ENCODE measurements at places on chromosomes 5 and 9.

DNA sequence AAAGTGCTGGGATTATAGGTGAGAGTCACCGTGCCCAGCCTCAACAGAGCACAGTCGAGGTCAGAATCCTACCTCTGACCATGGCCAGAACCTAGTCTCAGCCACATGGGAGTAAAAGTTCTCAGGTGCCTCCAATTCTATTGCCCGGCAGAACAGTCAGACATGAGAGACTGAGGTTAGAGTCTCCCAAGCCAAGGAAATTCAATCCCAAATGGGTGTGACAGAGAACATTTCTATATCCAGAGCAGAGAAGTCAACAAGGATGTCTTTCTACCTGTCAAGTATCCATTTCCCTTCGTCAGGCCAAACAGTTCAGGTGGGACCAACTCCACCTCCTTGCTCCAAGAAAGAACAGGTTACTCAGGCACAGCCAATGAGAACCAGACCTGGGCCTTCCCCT is 10.5 kb downstream of the ANXA6 start:
- no peak for DNase-seq

- no peak for DNase-seq
These were observed 18.4 kb upstream of the TTC1 start for GRCh38 chr5:159990506-159990905.

GRCh38 chr5:95057615-95058014 is 227.3 kb downstream of the MCTP1 start:
- no peak for DNase-seq

GRCh38 chr9:135926402-135927194 is 19.3 kb upstream of the CAMSAP1 start:
- DNase-seq = peak; percentile 93

- no peak for DNase-seq
These were observed 182.9 kb downstream of the SAXO1 start for GRCh38 chr9:18849890-18850677.

GRCh38 chr5:151707567-151707966 is 20.9 kb upstream of the SPARC start:
- DNase-seq = no peak

- no peak for DNase-seq
These were observed 40.6 kb downstream of the ACTL7B start for GRCh38 chr9:108815156-108815555.

DNA sequence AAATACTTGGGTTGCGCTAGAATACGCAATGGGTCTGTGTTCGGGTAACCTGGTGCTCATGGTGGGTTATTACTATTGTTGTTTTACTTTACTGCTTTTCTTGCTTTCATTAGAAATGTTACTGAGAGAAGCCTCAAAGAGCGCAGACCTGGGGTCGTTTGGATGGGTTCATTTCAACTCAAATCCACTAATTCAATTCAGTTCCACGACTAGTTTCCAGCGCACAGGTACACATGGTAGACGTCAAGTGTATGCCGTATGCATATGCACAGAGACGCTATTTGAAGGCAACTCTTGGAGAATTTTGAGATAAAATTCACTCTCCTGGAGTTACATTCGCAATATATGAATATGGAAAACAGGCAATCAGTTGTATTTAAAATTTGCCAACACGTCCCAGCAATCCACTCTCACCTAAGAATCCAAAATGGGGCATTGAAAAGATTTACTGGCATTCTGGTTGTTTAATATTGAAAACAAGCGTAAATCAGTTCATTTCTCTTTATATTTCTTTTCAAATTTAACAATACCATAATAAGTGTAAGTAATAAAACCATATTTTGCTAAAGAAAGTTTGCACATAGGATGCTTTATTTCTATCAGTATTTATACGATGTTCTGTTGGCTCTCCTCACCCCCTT is 4.4 kb upstream of the PAX5 start:
- peak; percentile 4 for DNase-seq

- peak; percentile 77 for DNase-seq
These were observed 6.5 kb downstream of the AMACR start for GRCh38 chr5:34001241-34001841.

- peak; percentile 77 for DNase-seq
These were observed 484.6 kb downstream of the PRELID2 start for GRCh38 chr5:145350513-145350912.

GRCh38 chr9:121206516-121207370 is 5.1 kb upstream of the RAB14 start:
- DNase-seq = peak; percentile 84

DNA sequence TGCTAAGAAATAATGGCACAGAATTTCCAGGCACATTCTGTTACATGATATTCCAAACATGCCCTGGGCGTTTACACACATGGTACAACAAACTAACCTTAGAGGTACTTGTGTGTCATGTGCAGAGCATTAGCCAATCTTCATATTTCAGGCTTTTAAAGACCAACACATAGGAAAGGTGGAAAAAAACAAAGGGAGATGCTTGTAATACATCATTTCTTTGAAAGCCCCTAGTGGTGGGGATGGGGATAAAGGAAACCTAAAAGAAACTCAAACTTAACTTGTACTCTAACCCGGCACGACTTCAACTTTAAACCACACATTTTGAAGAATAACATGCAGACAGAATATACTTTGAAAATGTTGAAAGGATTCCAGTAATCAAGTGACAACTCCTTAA is 133.6 kb downstream of the PTPRD start:
- DNase-seq = peak; percentile 0

GRCh38 chr9:93686880-93687236 is 110.5 kb downstream of the PHF2 start:
- no peak for DNase-seq

GRCh38 chr5:9013147-9013546 is 532.7 kb downstream of the SEMA5A start:
- no peak for DNase-seq

GRCh38 chr9:2545881-2546490 is 75.6 kb upstream of the VLDLR start:
- DNase-seq = no peak

- no peak for DNase-seq
These were observed 205.5 kb downstream of the SLIT3 start for GRCh38 chr5:169095410-169095960.

DNA sequence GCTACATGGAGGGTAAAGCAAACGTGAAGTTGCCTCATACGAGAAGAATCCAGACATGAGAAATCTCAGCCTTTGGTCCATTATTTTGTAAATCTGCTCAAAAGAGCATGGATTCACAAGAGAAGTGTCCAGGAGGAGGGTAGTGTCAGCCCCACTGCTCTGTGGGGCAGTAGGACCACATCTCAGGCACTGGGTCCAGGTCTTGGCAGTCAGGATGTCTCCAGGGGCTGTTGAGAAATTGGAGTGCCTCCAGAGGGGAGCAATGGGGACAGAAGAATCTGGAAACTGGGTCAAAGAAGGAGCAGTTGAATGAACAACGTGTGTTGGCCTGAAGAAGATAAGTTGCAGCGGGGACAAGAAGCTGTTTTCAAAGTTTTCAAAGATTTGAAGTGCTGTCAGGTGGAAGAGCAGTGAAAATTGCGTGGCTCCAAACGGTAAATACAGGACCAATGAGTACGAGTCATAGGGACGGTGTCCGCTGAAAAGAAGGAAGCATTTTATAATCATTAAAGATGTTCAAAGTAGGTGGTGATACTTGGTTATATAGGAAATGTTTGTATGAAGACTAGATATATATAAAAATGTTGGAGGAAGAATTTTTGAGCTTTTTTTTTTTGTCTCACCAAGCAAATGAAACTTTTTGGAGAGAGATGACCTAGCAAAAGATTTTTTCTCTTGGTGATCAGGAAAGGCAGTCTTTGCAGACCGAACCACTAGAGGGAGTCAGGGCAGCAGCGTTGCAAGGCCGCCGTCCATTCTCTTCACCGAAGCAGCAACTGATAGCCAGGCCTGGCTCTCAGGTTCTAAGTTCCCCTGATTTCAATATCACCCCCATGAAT is 57.1 kb upstream of the ZBED3 start:
- DNase-seq = peak; percentile 85

DNA sequence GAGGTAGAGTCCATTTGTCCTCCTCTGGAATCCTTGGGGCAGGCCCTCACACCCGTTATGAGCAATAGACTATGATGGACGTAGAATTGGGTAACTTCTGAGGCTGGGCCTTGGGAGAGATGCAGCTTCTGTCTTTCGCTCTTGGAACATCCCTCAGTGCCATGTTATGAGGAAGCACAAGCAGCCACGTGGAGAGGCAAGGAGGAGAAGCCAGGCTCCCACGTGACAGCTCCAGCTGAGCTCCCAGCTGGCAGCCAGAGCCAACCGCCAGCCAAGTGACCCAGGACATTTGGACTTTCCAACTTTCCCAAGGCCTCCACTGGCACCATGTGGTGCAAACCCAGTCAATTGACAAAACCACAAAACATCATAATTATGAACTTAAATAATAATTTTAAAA is 43.0 kb upstream of the BOD1 start:
- no peak for DNase-seq

GRCh38 chr9:136237486-136238341 is 7.9 kb downstream of the QSOX2 start:
- DNase-seq = no peak

DNA sequence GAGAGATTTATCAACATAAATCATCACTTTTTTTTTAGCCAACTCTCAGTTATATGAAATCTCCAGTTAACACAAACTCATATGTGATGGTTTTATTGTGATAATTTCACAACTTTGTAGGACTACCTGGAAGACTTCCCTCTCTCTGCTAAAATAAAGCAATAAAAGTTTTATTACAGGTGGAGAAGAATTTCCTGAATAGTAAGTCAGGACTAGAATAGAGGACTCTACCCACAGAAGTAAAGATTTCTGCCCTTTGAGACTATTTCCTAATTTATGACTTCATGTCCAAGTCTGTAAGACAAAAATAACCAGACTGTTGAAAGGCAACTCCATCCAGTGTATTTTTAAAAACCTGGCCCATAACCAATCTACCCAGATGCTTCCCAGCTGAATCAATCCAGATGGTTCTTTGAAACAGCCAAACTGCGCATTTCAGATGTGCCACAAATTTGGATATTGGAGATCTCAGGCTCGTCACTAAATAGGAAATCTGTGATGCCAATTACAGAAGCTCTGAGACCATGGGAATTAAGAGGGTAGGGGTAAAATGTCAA is 234.0 kb upstream of the NMUR2 start:
- no peak for DNase-seq

DNA sequence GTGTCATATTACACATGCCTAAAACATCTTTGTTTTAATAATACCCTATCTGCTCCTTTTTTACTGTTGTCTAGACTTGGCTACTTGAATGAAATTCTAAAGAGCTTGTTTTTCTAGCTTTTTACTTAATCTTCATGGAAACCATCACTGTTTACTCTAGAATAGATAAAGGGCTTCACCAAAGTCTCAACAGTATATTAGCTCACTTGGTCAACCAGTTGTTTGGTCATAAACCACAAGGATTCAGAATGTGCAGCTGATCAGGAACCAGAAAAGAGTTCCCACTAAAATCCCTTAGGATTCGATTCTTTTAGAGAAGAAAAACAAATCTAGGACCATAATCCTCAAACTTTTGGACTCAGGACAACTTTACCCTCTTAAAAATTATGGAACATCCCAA is 38.0 kb downstream of the CDO1 start:
- DNase-seq = peak; percentile 35

- no peak for DNase-seq
These were observed 183.8 kb upstream of the ITGA1 start for GRCh38 chr5:52603778-52604554.

DNA sequence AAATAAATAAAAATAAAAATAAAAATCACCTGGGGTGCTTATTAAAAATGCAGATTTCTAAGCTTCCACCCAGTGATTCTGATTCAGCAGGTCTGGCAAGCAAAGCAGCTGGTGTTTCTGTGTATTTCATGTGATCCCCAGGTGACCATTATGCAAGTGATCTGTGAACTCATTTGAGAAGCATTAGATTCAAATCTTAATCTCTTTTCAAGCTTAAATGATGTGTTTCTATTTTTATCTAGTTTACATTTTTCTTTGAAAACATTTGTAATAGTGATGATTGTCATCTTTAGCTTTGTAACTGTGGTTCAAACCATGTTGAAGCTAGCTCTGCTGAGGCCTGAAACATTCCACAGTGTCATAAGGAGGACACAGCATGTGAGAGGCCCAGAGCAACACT is 804.8 kb upstream of the ZNF608 start:
- DNase-seq = no peak

DNA sequence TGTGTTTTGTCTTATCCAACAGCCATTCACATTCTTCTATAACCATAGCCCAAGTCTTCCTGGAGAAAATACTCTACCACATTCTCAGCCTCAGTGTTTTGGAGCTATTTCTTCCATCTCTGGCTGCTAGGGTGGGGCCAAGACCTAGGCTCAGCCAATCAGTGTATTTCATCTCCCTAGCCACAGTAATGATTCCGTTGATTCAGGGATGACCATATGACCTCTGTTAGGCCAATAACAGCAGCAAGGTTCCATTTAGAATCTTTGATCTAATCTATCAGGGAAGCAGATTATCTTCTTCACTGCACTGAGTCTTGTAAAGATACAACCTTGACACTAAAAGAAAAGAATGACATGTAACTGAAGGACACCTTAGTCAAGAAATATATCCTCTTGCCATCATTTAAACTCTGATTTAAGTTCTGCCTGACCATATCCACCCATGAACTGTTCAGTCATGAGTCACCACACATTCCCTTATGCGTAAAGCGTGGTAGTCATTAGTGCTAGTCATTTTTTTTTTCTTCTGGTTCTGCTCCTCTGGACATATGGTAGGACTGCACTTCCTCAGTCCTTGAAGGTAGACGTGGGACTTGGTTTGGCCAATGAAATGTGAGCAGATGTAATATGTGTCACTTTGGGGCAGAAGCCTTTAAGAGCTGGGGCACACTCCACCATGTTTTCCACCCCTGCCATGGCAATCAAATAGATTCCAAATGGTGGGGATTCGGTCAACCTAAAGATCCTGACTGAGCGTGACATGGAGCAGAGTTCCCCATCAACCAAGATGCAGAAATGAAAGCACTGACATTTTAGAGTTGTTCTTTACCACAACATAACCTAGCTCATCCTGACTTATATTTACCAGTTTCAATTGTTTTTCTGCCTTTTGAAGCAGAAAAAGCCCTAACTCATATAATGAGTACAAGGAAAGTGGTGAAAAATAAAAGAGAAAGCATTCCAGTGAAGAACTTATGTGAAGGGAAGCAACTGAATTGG is 12.7 kb upstream of the PRELID2 start:
- peak; percentile 59 for DNase-seq

DNA sequence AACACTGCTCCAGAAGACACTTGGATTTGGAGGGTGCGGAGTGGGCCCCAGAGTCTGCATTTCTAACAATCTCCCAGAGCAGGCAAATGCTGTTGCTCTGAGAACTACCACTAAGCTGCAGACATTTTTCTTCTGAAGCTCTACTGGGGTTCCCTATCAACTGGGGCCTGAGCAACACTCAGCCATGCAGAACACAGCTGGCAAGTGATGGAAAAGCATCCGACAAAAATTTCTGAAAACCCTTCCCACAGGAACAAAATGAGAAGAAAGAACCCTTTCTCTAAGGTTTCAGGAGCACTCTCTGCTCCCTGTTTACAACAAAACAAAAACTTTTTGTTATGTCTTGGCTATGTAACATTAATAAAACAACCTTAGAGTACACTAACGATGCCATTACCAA is 516.9 kb downstream of the CTNND2 start:
- DNase-seq = no peak

Measured in astrocyte of the hippocampus (primary cell).